Smooth muscle cell of the pulmonary artery (primary cell): ENCODE measurements at places on chromosomes 7 and 10. TPM values are rescaled to one million over a fixed set of nuclear protein-coding genes. Genes with fewer than 3 reads are reported as not detected.

Gene NUTM2B
- total RNA-seq, result 0.30 and 0.39 TPM in 2 replicates

Gene ASB10
- total RNA-seq, result not detected in 2 replicates

Gene TUBAL3
- not detected in 2 replicates for total RNA-seq

Gene SNCG
- 4.5 and 13.0 TPM in 2 replicates for total RNA-seq

Gene MAGI2
- 9.8 and 14.9 TPM in 2 replicates for total RNA-seq

Gene CTNNA3
- total RNA-seq, result 0.03 and 0.13 TPM in 2 replicates

Gene CDH23
- 0.07 and 0.13 TPM in 2 replicates for total RNA-seq

Gene HOXA9
- total RNA-seq, result 0.33 TPM in 1 of 2 replicates, not detected in the other

Gene SLC37A3
- 48.8 and 68.7 TPM in 2 replicates for total RNA-seq

Gene C10orf67
- 0.20 TPM in 1 of 2 replicates, not detected in the other for total RNA-seq

Gene LIPM
- total RNA-seq, result 0.10 and 0.13 TPM in 2 replicates

Gene PON3
- 0.13 TPM in 1 of 2 replicates, not detected in the other for total RNA-seq

Gene HOXA11
- total RNA-seq, result 0.13 TPM in 1 of 2 replicates, not detected in the other

Gene JAZF1
- 9.7 and 11.7 TPM in 2 replicates for total RNA-seq
